ENCODE measurements at places on chromosomes 13 and 19. TPM values are rescaled to one million over a fixed set of nuclear protein-coding genes. Genes with fewer than 3 reads are reported as not detected.
A peak's percentile ranks its signal among the peaks of the same experiment; 100 is the strongest.

DNA sequence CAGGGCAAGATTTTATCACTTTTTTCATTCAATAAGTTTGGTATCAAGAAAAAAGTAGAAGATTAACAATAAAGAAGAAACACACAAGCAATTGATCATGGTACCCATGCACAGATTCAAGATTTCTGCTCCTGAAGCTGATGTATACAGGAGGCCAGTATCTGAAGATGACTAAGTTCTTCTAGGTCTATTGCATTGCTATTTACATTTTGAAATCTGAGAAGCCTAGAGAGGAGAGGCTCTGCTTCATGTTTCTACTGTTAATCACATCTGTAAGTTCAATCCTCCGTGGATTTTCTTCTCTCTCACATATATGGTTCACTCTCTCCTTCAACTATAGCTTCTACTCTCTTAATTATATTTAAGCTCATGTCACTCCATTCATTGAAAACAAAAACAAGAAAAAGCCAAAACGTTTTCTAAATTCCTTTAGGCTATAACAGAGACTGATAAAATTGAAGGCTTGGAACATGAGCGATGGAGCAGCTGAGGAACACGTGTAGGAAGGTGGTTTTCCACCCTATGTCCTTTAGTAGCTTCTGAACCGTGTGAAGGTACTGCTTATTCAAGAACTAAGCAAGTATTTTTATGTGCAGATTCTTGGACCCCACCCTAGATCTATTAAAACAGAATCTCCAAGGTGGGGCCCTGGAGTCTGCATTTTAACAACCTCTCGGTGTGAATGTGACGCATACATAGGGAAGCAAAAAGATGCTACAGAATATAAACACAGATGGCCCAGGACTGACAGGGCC lies 198.2 kb downstream of the EFNB2 start:
- H3K4me1 ChIP-seq, result no peaks in the 10 kb centered on the region
- no peak overlapping the region for H3K27ac ChIP-seq
- no peaks in the 10 kb centered on the region for H3K27me3 ChIP-seq
- DNase-seq, result no peak
- H3K36me3 ChIP-seq, result no peaks in the 10 kb centered on the region

The HSPB6 gene
- total RNA-seq, result 46.2 TPM

The SWSAP1 gene
- 3.1 TPM for total RNA-seq

- peak overlapping the region; percentile 83 for H3K27ac ChIP-seq
- H3K27me3 ChIP-seq, result no peaks in the 10 kb centered on the region
- no peak for DNase-seq
- H3K4me3 ChIP-seq, result no peak overlapping the region
Observed at GRCh38 chr13:33123066-33123859, 107.0 kb downstream of the KL start.

The RELB gene
- 27.4 TPM for total RNA-seq

- H3K27me3 ChIP-seq, result peaks cover 3% of the 10 kb centered on the region
- no peak for DNase-seq
- no peak overlapping the region for H3K4me3 ChIP-seq
- no peaks in the 10 kb centered on the region for H3K36me3 ChIP-seq
- no peak overlapping the region for H3K27ac ChIP-seq
Observed at GRCh38 chr19:7699417-7700401, 2.2 kb downstream of the FCER2 start.

- H3K27ac ChIP-seq, result no peak overlapping the region
- no peak overlapping the region for H3K4me3 ChIP-seq
- no peaks in the 10 kb centered on the region for H3K36me3 ChIP-seq
- no peaks in the 10 kb centered on the region for H3K27me3 ChIP-seq
Observed at GRCh38 chr13:41426047-41426446, 31.3 kb upstream of the RGCC start.

- peaks cover 15% of the 10 kb centered on the region for H3K36me3 ChIP-seq
- H3K27ac ChIP-seq, result peak overlapping the region; percentile 74
- peak overlapping the region; percentile 54 for H3K4me3 ChIP-seq
- peaks cover 39% of the 10 kb centered on the region for H3K4me1 ChIP-seq
- H3K27me3 ChIP-seq, result no peaks in the 10 kb centered on the region
- no peak for DNase-seq
Observed at GRCh38 chr19:48249502-48250014, 6.2 kb downstream of the CARD8 start.

- H3K27me3 ChIP-seq, result peaks cover 16% of the 10 kb centered on the region
- no peak for DNase-seq
- no peaks in the 10 kb centered on the region for H3K36me3 ChIP-seq
- H3K4me3 ChIP-seq, result no peak overlapping the region
- no peak overlapping the region for H3K27ac ChIP-seq
Observed at GRCh38 chr19:1671716-1672037, 19.3 kb upstream of the TCF3 start.

GRCh38 chr19:12759686-12760085 lies 8.1 kb downstream of the BEST2 start:
- no peak overlapping the region for H3K4me3 ChIP-seq
- DNase-seq, result no peak
- no peaks in the 10 kb centered on the region for H3K36me3 ChIP-seq
- H3K27ac ChIP-seq, result no peak overlapping the region
- H3K27me3 ChIP-seq, result no peaks in the 10 kb centered on the region
- H3K4me1 ChIP-seq, result peaks cover 11% of the 10 kb centered on the region

GRCh38 chr13:100600915-100601314 lies 12.3 kb upstream of the GGACT start:
- H3K27me3 ChIP-seq, result no peaks in the 10 kb centered on the region
- no peak overlapping the region for H3K4me3 ChIP-seq
- H3K4me1 ChIP-seq, result no peaks in the 10 kb centered on the region

DNA sequence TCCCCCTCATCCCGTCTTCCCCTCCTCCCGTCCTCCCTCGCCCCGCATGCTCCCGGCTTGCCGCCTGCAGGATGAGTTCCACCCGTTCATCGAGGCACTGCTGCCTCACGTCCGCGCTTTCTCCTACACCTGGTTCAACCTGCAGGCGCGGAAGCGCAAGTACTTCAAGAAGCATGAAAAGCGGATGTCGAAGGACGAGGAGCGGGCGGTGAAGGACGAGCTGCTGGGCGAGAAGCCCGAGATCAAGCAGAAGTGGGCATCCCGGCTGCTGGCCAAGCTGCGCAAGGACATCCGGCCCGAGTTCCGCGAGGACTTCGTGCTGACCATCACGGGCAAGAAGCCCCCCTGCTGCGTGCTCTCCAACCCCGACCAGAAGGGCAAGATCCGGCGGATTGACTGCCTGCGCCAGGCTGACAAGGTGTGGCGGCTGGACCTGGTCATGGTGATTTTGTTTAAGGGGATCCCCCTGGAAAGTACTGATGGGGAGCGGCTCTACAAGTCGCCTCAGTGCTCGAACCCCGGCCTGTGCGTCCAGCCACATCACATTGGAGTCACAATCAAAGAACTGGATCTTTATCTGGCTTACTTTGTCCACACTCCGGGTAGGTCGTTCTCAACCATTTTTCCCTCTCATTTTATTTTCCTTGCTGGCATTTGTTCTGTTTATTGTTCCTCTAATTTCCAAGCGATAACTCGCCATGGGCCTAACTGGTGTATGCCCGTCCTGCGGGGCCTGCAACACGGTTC lies 29.8 kb downstream of the NFIX start:
- H3K27ac ChIP-seq, result peak overlapping the region; percentile 88
- no peaks in the 10 kb centered on the region for H3K36me3 ChIP-seq
- H3K4me3 ChIP-seq, result peak overlapping the region; percentile 33
- H3K27me3 ChIP-seq, result no peaks in the 10 kb centered on the region
- peaks cover 86% of the 10 kb centered on the region for H3K4me1 ChIP-seq

GRCh38 chr19:18428173-18428786 lies 9.1 kb downstream of the SSBP4 start:
- peaks cover 33% of the 10 kb centered on the region for H3K4me1 ChIP-seq
- H3K36me3 ChIP-seq, result peaks cover 4% of the 10 kb centered on the region
- no peak for DNase-seq
- H3K27me3 ChIP-seq, result no peaks in the 10 kb centered on the region

DNA sequence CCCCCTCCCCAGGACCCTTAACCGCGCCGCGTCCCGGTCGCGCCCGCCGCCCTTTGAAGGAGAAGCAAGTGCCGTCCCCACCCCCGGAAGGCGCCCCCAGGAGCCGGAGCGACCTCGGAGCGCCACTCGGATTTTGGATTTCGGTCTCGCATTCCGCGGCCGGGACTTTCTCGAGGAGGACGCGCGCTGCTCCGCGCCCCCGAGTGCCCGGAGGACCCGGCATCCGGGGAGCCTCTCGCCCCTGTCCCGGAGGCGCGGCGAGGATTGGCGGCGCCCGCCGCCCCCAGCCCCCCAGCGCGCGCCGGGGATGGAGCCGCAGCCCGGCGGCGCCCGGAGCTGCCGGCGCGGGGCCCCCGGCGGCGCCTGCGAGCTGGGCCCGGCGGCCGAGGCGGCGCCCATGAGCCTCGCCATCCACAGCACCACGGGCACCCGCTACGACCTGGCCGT lies 1.6 kb downstream of the MIDN start:
- H3K4me3 ChIP-seq, result peak overlapping the region; percentile 97
- H3K27me3 ChIP-seq, result no peaks in the 10 kb centered on the region
- peaks cover 64% of the 10 kb centered on the region for H3K4me1 ChIP-seq
- H3K36me3 ChIP-seq, result peaks cover 12% of the 10 kb centered on the region
- DNase-seq, result no peak

DNA sequence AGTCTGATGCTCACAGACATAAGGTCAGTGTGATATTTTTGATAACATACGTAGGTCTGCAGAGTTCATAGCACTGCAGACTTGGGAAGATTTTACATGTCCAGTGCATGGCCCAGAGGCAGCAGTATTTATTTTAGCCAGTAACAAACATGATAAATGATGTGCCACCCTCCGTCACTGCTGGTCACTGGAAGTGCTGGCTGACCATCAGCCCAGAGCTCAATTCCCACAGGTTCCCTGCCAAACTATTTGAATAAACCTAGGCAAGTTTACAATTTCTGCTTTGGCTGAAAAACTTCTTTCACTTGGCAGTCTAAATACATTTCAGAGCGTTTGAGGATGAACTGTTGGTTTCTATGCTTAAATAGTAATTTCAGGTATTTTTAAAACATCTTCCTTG lies 135.5 kb upstream of the EDNRB start:
- H3K27ac ChIP-seq, result no peak overlapping the region
- no peaks in the 10 kb centered on the region for H3K4me1 ChIP-seq
- no peaks in the 10 kb centered on the region for H3K36me3 ChIP-seq
- H3K4me3 ChIP-seq, result no peak overlapping the region
- no peak for DNase-seq
- no peaks in the 10 kb centered on the region for H3K27me3 ChIP-seq

The ZNF559 gene
- total RNA-seq, result 26.2 TPM

DNA sequence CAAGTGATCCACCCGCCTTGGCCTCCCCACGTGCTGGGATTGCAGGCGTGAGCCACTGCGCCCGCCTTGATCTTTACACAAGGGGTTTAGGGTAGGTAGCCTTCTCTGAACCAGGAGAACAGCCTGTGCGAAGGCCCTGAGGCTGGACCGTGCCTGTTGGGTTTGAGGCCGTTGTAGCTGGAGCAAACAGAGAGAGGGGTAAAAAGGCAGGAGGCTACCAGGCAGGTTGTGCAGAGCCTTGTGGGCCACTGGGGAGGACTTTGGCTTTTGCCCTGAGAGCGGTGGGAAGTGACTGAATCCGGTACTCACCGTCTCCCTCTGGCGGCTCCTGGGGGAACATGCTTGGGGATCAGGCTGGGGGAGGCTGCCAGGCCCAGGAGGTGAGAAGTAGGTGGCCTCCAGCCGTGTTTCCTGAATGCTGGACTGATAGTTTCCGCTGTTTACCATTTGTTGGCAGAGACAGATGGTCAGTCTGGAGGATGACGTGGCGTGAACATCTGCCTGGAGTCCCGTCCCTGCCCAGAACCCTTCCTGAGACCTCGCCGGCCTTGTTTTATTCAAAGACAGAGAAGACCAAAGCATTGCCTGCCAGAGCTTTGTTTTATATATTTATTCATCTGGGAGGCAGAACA lies 24.6 kb downstream of the SPC24 start:
- peaks cover 73% of the 10 kb centered on the region for H3K36me3 ChIP-seq
- peak; percentile 74 for DNase-seq
- peak overlapping the region; percentile 71 for H3K27ac ChIP-seq

GRCh38 chr19:4120559-4121272 lies 3.2 kb downstream of the MAP2K2 start:
- H3K36me3 ChIP-seq, result peaks cover 10% of the 10 kb centered on the region
- H3K4me3 ChIP-seq, result no peak overlapping the region
- no peak for DNase-seq

The ZNF497 gene
- 2.5 TPM for total RNA-seq

DNA sequence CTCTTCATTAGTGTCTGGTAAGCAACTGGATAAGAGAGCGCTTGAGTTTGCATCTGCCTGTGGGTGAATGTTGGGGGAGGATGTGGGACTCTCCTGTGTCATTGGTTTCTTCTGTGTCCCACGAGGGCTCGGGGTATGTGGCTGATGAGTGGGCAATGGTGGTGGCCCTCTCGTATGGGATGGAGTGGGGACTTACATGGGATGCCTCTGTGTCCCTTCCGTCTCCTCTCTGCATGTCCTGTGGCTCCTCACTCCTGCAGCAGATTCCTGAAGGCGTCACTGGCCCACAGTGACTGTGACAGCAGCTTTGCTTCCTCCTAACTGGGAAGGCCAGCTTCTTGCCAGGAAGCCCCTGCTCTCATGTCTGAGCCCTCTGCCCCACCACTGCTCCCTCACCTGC lies 2.6 kb upstream of the LRP3 start:
- no peaks in the 10 kb centered on the region for H3K27me3 ChIP-seq
- peaks cover 8% of the 10 kb centered on the region for H3K4me1 ChIP-seq
- no peak for DNase-seq
- H3K27ac ChIP-seq, result no peak overlapping the region
- no peaks in the 10 kb centered on the region for H3K36me3 ChIP-seq

The ZNF296 gene
- total RNA-seq, result 2.2 TPM

GRCh38 chr19:5850743-5851293 lies 431 bp downstream of the FUT3 start:
- H3K27me3 ChIP-seq, result no peaks in the 10 kb centered on the region
- no peaks in the 10 kb centered on the region for H3K36me3 ChIP-seq
- H3K4me1 ChIP-seq, result no peaks in the 10 kb centered on the region
- no peak overlapping the region for H3K4me3 ChIP-seq
- H3K27ac ChIP-seq, result peak overlapping the region; percentile 64
- no peak for DNase-seq

DNA sequence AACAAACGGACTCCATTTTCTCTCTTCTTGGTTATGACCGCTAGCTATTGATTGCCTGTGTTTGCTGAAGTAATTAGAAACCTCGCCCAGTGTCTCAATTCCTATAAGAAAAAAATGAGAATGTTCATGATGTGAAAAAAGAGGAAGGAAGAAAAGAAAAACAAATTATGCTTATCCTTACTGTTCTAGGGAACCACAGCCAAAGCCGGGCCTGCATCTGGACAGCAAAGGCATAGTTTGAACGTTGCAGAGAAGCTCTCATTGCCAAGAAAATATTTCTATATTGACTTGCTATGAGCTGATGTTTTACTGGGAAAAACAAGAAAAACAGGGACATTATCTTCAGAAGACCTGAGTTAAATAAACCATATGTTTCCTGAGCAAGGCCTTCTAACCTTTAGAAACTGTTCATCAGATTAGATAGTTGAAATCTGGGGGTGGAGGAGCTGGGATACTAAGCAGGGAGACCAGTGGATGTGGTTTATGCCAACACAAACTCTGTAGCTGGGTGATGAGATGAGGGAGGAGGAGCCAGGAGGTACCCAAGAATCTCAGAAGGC lies 55.0 kb downstream of the EFNB2 start:
- H3K36me3 ChIP-seq, result no peaks in the 10 kb centered on the region
- H3K4me3 ChIP-seq, result no peak overlapping the region
- no peak overlapping the region for H3K27ac ChIP-seq
- DNase-seq, result no peak
- no peaks in the 10 kb centered on the region for H3K27me3 ChIP-seq
- H3K4me1 ChIP-seq, result no peaks in the 10 kb centered on the region

Data from upper lobe of left lung (tissue), 6 donors.